ENCODE measurements at places on chromosomes 6 and 20.

- peak; percentile 47 for DNase-seq
These were observed 7.1 kb upstream of the CAPN11 start for GRCh38 chr6:44151348-44152108.

DNA sequence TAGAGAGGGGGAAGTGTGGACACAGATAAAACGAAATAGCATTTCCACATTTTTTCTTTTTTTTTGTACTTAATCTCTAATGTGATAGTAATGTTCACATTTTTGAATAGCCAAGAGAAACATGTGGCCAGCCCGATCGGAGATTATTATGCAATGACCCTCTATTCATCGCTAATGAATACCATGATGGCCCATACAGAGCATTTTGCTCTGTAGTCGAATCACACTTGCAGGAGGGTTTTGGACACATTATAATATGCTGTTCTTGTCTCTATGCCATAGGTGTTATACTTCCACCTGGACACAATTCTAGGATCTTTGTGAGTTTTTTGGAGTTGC is 60.1 kb downstream of the MTHFD1L start:
- no peak for DNase-seq

- DNase-seq = peak; percentile 12
These were observed 9.3 kb upstream of the BCAS1 start for GRCh38 chr20:54079652-54080051.

DNA sequence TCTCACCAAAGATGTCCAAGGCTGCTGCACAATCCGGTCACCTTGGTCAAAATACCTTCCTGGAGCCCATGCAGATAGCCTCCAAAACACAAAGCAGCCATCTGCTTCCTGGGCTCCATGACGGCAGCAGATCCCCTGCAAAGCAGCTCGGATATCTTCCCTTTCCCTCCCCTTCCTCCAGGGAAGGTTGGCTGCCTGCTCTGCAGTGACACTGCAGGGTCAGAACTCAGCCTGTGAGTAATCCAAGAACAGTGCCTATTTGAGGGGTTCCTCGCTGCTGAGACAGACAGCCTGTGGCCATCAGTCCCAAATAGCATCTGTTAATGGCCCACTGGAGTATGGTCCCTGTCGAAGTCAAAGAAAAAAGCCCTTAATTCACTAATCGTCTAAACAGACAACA is 270.8 kb downstream of the PREX1 start:
- no peak for DNase-seq

DNA sequence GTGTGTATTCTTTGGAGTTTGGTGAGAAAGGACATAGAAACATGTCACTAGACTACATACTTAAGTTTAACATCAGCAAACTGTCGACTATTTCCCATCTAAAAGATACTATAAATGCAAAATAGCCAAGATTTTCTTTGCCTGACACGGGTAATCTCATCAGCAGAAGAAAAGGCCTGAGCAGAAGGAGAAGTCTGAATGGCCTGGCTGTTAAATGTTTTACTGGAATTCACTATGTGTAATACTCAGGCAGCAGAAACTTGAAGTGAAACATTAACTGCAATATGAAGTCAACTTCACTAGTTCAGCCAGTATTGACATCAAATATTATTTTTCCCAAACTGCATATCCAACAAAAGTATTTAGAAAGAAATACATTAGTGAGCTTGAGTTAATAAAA is 6.4 kb upstream of the DSE start:
- peak; percentile 52 for DNase-seq

DNA sequence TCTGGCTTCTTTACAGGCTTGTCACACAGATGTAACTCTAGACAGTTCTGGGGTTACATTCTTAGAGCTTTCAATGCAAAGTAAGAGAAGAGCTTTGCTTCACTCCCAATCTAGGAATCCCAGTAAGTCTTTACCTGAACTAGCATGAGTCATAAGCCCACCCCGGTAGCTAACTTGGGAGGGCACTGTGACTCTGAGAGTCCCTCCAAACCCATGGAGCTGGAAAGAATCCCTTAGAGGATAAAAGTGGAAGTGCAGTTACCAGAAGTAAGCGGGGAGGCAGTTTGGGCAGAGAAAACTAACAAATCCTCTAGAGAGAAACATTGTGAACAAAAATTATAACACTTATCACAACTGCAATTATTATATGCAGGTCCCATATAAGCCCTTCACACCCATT is 84.0 kb upstream of the SMLR1 start:
- DNase-seq = no peak

DNA sequence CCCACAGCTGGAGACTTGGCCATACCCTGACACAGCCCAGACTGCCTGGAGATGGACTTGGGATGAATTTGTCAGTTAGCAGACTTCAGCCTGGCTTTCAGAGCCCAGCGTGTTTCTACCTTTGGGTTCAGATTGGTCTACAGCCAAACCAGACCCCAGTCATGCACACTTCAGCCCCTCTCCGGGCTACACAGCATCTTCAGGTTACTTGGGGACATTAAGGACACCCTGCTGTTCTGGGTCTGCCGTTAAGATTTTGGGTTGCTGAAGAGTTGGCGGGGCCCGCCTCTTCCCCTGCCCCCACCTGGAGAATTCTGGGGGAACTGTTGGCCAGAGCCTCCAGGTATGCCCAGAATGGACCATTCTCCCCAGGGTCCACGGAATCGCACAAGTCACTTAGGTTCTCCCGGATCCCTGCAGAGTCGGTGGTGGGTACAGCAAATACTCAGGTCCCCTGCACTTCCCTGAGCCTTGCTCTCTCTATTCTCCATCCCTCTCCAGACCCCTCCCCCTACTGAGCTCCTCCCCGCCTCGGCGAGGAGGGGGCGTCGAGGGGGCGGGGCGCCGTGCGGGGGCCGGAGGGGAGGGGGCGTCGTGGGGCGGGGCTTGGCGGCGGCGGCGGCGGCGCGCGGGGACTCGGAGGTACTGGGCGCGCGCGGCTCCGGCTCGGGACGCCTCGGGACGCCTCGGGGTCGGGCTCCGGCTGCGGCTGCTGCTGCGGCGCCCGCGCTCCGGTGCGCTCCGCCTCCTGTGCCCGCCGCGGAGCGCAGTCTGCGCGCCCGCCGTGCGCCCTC is at the start of gene PTK7:
TSS of gene PTK7 (plus strand) at position 645 of the 794 bp plus-strand sequence. CDS start 175 bp downstream, outside the sequence.
- DNase-seq = no peak

GRCh38 chr6:132937466-132937906 is 123.1 kb downstream of the RPS12 start:
- peak; percentile 22 for DNase-seq

GRCh38 chr20:38878866-38879265 is 47.4 kb upstream of the FAM83D start:
- peak; percentile 7 for DNase-seq

GRCh38 chr6:153357391-153357790 is 226.3 kb upstream of the RGS17 start:
- DNase-seq = no peak

- no peak for DNase-seq
These were observed 88.0 kb upstream of the ADGRF1 start for GRCh38 chr6:47130086-47130485.

Data from MV-4-11 (cell line).